ENCODE measurements at places on chromosomes 4 and X. TPM values are rescaled to one million over a fixed set of nuclear protein-coding genes. Genes with fewer than 3 reads are reported as not detected.

DNA sequence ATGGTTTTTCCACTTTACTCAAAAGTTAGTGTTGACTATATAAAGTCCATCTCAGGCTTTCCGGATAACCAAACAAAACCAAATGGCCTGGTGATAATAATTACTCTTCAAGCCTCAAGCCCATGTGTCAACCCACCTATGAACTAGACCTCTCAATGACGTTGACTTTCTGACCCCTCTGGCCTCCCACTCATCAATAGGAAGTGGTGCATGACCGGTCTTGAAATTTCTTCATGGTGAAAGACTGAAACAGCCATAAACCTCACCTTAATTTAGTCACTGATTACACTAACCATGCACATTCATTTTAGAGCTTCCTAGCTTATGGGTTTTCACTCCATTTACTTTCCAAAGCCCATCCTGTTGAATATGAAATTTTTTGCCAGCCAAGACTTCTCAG is 276.0 kb downstream of the KLHL13 start:
- no peak for DNase-seq

The PF4V1 gene
- total RNA-seq = not detected

The CFAP99 gene
- not detected for total RNA-seq

GRCh38 chr4:125382995-125383394 is 68.2 kb downstream of the FAT4 start:
- no peak for DNase-seq

DNA sequence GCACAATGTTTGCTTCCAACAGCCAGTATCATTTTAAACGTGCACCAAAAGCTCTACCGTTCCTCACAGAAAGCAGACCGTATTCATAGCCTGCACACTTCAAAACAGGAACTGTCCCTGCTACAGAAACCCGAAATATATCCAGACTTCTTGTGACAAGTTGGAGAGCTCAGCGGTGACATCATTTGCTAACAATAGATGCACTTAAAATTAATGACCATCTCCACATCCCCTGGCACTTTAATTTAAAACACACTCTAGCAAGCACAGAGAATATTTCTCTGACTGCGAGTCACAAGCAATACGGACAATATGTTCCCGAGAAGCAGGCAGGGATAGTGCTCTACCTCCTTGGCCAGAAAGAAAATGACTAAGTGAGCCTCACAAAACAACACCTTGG is 2.5 kb downstream of the NYX start:
- DNase-seq = no peak

DNA sequence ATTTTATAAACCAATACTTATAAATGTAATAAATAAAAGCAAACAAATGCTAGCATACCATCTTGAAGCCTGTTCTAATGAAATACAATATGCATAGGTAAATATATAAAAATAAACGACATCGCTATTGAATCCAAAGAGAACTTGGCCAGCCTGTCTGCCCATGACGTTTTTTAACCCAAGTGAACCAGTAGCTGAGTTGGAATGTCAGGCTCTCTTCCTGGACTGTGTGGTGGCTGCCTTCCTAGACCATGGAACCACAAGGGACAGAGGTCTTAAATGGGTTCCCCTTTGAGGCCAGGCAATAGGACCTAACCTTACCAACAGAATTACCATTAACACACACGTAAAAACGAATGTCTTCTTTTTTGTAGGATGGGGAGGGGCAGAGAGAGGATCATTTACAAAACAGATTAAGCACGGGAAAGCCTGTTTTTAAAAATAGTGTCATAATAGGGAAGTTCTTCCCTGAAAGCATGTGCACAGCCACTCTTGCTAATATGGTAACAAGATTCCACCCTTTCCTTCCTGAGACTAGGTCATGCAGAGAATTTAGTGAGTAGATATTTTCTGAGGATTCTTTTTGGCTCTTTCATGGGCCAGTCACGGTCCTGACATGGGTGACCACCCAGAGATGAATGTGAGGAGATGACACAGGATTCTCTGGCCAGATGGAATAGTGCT is 69.4 kb upstream of the ACSL1 start:
- DNase-seq = no peak
